ENCODE measurements at places on chromosomes 13 and 19. TPM values are rescaled to one million over a fixed set of nuclear protein-coding genes. Genes with fewer than 3 reads are reported as not detected.

Gene NUFIP1
- total RNA-seq: 6.4 TPM

Gene RB1
- total RNA-seq: 14.1 TPM

Gene ATP4A
- not detected for total RNA-seq

Gene EHD2
- total RNA-seq: 128 TPM

Gene VPS36
- 12.5 TPM for total RNA-seq

Measured in A549 treated with DMSO at 1 μM for 4 hours (cell line).